ENCODE measurements at places on chromosomes 6 and 20.
A peak's percentile ranks its signal among the peaks of the same experiment; 100 is the strongest.

DNA sequence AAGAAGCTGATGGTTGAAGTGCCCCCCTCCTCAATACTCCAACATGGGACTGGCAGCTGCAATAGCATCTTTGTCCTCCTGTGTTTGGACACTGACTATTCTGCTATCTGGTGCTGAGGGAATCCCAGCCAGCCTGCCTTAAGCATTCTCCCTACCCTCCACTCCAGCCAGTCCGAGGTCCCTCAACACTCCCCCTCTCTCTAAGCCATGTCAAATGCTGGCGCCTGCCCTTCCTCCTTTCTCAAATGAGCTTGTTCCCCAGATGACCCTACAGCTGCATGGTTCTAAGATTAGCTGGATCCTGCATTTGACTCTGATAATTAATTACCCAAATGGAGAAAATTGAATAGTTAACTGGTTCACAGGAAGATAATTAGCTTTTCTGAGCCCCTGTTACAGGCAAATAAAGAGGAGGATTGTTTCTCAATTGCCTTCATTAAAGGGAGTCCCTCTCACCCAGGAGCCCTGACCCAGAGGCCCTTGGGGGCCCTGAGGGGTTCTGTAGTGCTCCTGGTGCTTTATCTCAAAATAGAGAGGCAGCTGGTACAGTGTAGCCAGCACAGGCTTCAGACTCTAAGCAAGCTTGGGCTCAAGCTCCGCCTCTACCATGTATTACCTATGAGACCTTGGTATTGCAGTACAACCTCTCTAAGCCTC is 37.9 kb upstream of the CHD6 start:
- DNase-seq: no peak

GRCh38 chr20:64133951-64134407 is 26.6 kb upstream of the NPBWR2 start:
- DNase-seq: no peak

GRCh38 chr6:156787569-156788492 is 10.7 kb downstream of the ARID1B start:
- DNase-seq: no peak

GRCh38 chr20:40766790-40767614 is 78.0 kb upstream of the MAFB start:
- DNase-seq: no peak

GRCh38 chr6:37525460-37526357 is 26.0 kb upstream of the CCDC167 start:
- no peak for DNase-seq

DNA sequence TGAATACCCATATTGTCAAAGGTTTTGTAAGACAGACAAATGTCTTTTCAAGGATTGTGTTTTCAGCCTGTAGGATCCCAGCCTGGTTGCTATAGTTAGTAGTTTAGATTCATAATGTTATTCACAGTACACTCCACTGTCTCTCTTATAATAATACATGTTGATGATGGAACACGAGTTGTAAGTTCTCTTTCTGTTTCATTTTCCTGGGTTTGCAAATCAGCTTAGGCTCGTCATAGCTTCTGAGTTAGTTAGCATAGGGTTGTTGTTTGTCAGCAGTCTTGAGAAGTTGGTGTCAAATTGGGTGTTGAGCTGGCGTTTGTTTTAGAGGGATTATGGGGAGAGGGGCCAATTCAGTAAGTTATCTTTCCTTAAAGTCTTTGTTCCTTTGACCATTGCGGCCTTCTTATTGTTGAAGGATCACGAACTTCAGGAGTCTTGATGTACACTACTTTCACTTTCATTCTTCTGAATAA is 45.8 kb downstream of the QKI start:
- DNase-seq: no peak

- no peak for DNase-seq
These were observed 99.0 kb downstream of the GMPR start for GRCh38 chr6:16337295-16337975.

- no peak for DNase-seq
These were observed 105.9 kb upstream of the SPACA1 start for GRCh38 chr6:87941556-87942358.

DNA sequence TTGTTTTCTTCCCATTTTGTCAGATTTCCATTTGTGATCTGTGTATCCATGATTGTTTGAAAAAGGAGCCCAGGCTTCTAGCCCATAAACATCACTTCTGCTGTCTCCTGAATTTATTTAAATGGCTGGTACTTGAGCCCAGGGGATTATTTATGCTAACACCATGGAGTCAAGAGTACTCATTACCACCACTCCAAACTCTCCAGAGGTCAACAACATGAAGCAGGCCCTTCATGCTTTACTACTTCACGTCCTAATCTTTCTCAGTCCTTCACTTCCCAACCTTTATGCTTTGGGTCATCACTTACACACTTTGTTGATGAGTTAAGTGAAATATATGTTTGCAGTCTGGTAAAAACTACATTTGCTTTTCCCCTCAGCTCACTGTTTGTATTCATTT is 247.8 kb downstream of the BMP2 start:
- no peak for DNase-seq

- DNase-seq: no peak
These were observed 151.4 kb downstream of the CEBPB start for GRCh38 chr20:50341880-50342637.

GRCh38 chr20:38224531-38224930 is 36.0 kb downstream of the KIAA1755 start:
- no peak for DNase-seq

DNA sequence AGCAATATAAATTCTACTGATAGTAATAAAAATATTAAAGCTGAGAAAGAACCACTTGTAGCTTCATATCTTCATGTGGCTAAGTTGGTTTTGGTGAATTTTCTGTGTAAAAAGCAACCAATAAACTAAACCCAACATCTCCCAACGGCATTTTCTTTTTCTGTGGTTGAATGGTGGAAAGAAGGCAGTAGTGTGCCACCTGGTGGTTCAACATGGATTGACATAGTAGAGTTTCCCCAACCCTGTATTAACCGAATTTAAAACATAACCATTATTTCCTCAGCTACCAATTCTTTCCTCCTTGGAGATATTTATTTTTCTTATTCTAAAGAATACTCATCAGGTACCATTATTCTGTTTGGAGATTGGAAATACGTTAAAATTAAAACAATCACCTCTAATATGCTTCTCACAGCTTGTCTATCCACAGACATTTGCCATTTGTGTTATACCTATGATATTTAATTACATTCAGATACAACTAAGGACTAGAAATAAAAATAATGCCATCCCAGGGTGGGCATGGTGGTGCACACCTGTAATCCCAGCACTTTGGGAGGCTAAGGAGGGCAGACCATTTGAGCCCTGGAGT is 117.1 kb upstream of the EEF1E1 start:
- DNase-seq: peak; percentile 62

- DNase-seq: no peak
These were observed 79.0 kb downstream of the TULP4 start for GRCh38 chr6:158391276-158391675.

DNA sequence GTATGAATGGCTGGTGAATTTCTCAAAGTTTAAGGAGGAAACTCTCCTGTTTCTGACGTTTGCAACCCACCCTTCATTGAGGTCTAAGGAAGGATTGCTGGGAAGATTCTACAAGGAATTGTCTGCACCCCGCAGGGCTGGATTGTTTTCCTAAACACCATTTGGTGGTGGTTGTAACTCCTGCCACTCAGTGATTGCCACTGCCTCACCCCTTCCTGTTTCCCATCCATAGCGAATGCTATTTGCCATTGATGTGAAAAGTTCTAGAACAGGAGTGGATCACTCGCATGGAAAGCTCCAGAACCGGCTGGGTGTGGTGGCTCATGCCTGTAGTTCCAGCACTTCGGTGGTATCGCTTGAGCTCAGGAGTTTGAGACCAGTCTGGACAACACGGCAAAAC is 8.7 kb upstream of the DSP start:
- DNase-seq: no peak

GRCh38 chr6:110930781-110931180 is 27.7 kb upstream of the GTF3C6 start:
- DNase-seq: no peak

DNA sequence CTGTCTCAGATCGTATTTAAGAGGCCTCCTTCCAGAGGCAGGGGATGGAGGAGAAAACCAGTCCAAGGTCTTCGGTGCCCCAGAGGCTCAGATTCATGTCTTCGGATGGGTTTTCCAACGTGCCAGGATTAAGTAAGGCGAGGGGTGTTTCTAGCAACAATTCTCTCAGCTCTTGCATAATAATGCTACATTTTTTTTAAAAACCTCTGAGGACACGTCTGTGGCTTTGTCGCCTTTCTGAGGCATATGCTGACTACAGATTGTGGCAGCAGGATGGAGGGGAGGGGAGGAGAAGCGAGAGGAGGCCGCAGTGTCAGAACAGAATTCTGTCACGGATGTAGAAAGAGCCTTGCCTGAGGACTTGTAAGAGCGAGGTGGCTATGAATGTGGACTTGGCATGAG is 17.7 kb upstream of the CCDC167 start:
- DNase-seq: no peak

- no peak for DNase-seq
These were observed 222.9 kb downstream of the UBE3D start for GRCh38 chr6:82842721-82843120.

DNA sequence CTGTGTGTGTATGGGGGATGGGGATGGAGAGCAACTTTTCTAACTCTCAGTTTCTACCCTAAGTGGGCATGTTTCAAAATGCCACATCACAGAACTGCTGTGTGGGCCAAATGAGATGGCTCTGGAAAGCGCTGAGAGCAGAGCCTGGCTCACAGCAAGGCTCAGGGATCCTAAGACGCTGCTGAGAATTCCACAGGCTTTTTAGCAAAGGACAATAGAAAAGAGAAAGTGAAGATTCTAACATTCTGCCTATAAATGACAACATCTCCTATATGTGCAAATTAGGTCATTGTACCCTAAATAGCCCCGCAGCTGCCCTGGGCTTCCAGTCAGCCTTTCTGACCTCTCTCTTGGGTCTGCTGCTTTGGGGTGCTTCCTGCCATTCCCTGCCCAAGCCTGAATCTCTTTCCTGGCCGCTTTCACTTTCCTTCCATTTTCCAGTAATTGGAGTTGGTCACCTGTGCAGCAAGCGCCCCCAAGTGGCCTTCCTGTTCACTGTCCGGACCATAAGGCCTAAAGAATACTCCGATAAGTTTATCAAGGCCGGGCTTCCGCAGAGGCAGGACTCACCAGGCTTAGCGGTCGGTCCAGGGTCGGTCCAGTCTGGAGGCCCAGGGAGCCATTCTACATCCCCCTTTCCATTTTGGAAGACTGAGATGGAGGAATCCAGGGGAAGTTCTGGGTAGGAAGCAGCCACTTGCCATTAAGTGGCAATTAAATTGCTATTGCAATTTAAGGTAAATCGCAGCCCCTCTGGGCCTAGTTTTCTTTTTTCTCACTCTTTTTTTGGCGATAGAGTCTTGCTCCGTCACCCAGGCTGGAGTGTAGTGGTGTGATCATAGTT is 6.7 kb upstream of the DDR1 start:
- DNase-seq: peak; percentile 80

DNA sequence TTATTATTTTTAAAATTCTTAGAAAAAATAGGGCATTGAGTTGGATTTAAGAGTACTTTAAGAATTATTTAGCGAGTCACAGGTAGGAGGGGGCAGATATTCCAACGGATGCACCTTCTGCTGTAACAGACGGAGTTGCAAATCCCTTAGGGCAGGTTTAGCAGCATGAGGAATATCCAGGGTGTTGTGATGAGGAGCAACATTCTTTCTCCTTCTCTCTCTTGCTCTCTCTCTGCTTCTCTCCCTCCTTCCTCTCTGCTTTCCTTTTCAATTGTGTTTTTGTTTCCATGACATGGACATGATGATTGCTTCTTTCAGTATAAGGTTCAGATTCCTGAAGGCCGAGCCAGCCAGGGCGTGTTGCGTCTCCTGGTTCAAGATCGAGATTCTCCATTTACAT is 28.9 kb downstream of the CDH26 start:
- no peak for DNase-seq

- DNase-seq: no peak
These were observed 48.5 kb upstream of the CCN2 start for GRCh38 chr6:131999545-132000146.

GRCh38 chr6:29005183-29005885 is at the start of gene ZNF311:
Gene ZNF311, minus strand, starts transcription at chr6:29005315. Its CDS starts 1,361 bp downstream, at chr6:29003954.
- peak; percentile 63 for DNase-seq

DNA sequence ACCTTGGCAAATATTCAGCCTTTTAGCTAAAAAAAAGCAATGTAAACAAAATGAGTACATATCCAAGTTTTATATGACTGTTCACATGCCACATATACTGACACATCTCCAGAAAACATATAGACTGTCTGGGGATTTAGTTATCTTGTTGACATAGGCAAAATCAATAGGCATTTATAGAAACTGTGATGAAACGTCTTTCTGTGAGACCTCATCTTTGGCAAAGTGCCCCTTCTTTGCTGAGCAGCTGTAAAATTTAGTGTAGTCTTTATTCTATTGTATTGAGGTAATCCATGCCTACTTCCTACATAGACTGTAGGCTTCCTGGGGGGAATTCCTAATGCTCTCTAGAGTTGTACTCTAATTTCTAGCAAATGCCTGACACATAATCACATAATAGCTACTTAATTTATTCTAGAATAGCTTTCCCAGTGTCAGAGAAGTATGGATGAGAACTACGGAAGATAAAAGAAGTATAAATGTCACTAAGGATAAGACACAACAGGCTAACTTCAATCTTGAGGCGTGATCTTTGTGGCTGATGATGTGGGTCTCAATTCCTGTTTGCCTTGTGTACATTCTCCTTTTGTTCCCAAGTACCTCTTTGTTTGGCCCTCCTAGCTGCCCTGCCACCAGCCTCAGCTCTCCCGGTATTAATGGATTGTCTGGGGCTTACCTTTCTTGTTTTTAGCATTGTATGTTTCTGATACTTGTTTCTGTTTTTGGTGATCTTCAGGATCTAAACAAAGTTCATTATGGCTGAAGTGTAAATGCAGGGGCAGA is 30.6 kb downstream of the PTCHD4 start:
- no peak for DNase-seq

- DNase-seq: no peak
These were observed 8.7 kb downstream of the ANKS1A start for GRCh38 chr6:34897716-34898115.

DNA sequence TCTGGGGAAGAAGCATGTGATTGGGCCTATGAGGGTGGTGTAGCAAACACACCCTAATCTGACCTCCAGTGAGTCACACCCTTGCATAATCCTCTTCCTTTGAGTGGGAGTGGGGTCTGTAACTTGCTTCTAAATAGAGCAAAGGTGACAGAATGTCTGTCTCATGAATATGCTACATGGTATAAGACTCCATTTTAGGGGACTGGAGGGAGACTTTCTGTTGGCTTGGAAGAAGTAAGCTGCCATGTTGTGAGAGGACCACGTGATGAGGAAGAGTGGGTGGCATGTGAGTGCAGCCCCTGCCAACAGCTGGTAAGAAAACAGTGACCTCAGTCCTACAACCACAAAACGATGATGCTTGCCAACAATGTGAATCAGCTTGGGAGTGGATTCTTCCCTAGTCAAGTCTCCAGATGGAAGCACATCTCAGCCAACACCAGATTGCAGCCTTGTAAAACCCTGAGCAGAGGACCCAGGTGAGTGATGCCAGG is 3.7 kb downstream of the AK9 start:
- DNase-seq: no peak

All from hippocampal formation (tissue), 2 donors.